A172 (cell line): ENCODE measurements at places on chromosomes 3 and 15. TPM values are rescaled to one million over a fixed set of nuclear protein-coding genes. Genes with fewer than 3 reads are reported as not detected.

- DNase-seq = no peak
Measured at GRCh38 chr15:31369727-31370126, 43.1 kb downstream of the KLF13 start.

GRCh38 chr3:133887803-133888703 lies 7.6 kb downstream of the RAB6B start:
- no peak for DNase-seq

Gene IQCF5
- total RNA-seq = not detected in 2 replicates

Gene TLR9
- not detected in 2 replicates for total RNA-seq

Gene TIMP4
- 6.1 and 8.6 TPM in 2 replicates for total RNA-seq
